ENCODE measurements at places on chromosomes 3 and 15.

DNA sequence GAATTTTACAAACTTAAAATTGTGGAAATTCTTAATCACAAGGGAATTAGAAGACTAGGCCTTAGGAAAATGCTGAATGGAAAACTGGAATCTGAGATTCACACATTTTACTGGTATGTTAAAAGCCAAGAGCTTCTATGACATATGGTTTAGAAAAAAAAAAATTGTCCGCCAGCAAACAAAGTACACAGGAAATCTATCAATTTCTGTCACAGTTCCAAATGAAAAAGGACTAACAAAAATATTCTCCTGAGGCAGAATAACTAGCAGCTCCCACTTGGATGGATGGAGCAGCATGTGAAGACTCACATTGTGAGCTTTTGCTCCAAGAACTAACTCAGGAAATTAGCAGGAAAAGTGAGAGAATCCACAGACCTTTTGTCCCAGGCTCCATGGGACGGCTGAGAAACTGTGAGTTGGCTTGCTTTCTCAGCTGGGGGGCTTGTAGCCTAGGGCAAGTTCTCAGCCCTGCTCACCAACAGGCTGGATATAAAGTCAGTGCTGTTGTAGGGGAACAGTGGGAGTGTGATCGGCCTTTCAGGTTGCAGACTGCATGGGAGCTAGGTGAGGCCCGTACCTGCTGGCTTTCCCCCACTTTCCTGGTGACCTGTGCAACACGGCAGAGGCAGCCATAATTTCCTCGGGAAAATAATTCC is 731.1 kb upstream of the SGO1 start:
- no peak for DNase-seq

GRCh38 chr3:10228248-10228950 is 19.9 kb upstream of the TATDN2 start:
- peak; percentile 51 for DNase-seq

DNA sequence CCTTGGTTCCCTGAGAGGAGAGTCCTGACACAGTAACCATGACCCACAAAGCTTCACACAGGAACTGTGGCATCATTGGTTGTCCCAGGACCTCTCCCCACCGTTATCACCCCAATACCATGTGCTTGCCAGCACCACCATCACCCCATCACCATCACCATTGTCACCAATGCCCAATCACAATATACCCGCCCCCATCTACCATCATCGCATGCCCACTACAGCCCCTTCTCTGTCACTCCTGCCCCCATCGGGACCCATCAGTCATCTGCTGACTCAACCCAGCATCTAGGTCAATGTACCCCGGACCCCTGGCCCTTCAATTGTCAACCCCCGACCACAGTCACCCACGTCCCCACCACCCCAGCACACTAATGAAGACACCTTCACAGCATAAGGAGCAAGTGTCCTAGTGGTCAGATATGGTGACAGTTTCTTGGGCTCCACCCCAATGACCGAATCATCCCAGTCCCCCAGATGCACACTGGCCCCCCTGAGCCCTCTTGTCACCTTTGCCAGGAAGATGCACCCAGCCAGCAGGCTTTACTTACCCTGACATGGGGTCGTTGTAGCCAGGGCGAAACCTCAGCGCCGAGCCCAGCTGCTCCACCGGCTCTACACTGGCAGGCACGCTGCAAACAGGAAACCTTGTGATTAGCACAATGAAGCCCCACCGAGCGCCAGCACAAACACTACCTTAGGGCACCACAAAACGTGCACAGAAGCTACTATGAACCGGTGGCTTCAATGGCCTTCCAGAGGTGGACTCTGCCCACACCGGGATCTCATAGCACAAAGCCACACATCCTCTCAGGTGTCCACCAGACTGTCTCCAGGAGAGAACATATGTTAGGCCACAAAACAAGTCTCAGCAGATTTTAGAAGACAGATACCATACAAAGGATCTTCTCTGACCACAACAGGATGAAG is 25.1 kb downstream of the SHISA5 start:
- peak; percentile 50 for DNase-seq

GRCh38 chr3:148906667-148907066 is 41.6 kb downstream of the CPA3 start:
- no peak for DNase-seq

Measured in hematopoietic multipotent progenitor cell treated with erythropoietin and hydrocortisone succinate and interleukin-3 and kit ligand, for 6 days (in vitro differentiated cells).